ENCODE measurements at places on chromosomes 7 and 10.

DNA sequence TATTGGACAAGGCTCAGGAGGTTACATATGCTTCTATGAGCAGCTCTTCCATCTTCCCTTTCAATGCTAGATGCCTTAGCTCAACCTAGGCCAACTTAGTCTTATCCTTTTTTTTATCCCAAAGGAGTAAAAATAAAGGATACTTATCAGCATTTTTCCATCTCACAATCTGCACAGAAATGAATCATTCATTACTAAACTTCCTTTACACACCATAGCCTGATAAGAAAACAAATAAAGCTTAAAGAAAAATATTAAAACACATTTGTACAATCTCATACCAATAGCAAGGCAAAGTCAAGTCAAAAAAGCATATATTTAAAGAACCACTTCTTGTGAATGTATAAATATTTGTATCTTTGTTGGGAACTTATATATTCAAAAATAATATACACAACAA, 407.4 kb downstream of the GRM8 start:
- no peak for DNase-seq

GRCh38 chr10:5927306-5927705, 37.3 kb downstream of the FBH1 start:
- no peak for DNase-seq

- DNase-seq, result no peak
These were observed 14.7 kb downstream of the CNPY1 start for GRCh38 chr7:155531681-155532080.

- no peak for DNase-seq
These were observed 200.0 kb downstream of the GFRA1 start for GRCh38 chr10:116073001-116073400.

All from skeletal muscle cell (primary cell).